ENCODE measurements at places on chromosomes 11 and 22.

GRCh38 chr11:111259896-111260295, 14.4 kb downstream of the POU2AF2 start:
- no peak for DNase-seq

GRCh38 chr22:20499769-20500168, 4.2 kb upstream of the KLHL22 start:
- no peak for DNase-seq

GRCh38 chr22:29719899-29720645, at the start of gene CABP7:
Gene CABP7 (plus strand): TSS chr22:29720003. CDS start chr22:29720425, 422 bp downstream.
- no peak for DNase-seq

GRCh38 chr22:35923026-35923425, 105.6 kb downstream of the RBFOX2 start:
- no peak for DNase-seq

GRCh38 chr11:73949246-73949645, 1.6 kb upstream of the DNAJB13 start:
- DNase-seq = no peak

GRCh38 chr11:88324562-88325345, 12.8 kb downstream of the CTSC start:
- no peak for DNase-seq
